ENCODE measurements at places on chromosomes 2 and 18. TPM values are rescaled to one million over a fixed set of nuclear protein-coding genes. Genes with fewer than 3 reads are reported as not detected.

DNA sequence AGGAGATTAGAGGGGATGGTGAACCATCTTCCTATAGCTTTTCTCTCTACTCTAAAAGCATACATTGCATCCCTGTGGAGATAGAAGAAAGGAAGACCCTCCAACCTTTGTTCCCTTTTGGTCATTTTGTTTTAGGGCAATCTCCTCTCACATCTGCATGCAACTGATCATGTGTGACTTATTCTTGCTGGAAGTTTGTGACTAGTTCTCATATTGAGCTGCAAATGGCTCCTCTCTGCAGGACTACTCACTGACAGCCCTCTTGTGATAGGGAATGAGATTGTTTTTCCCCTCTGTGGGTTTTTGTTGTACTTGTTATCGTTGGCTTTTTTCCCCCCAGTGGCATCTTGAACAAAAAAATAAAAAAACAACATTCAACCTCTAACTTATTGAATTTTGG, 416.0 kb upstream of the CNTNAP5 start:
- DNase-seq, result no peak

DNA sequence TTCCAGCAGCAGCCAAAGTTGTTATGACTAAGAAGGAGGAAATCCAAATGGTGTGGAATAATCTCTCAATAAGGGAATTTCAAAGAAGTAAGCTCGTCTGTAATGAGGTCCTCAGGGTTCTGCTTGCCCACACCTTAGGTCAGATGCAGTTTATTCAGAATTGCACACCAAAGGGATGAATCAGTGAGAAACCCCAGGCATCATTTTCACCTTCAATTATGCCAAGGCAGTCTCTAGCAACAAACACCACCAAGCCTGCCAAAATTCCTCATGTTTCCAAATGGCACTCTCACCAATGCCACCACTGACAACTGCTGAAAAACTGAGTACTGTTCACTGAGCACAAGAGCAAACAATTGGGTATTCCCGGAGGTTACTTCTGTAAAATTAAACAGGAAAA, 43.6 kb downstream of the KCNG3 start:
- no peak for DNase-seq

GRCh38 chr2:101948625-101949155, 43.1 kb upstream of the IL1R2 start:
- DNase-seq, result no peak

- no peak for DNase-seq
These were observed 155.3 kb downstream of the SEPTIN10 start for GRCh38 chr2:109458512-109458911.

Gene LYG1
- total RNA-seq, result 1.1 TPM

Gene IL1R2
- 207 TPM for total RNA-seq

Gene KCNS3
- total RNA-seq, result 17.8 TPM

DNA sequence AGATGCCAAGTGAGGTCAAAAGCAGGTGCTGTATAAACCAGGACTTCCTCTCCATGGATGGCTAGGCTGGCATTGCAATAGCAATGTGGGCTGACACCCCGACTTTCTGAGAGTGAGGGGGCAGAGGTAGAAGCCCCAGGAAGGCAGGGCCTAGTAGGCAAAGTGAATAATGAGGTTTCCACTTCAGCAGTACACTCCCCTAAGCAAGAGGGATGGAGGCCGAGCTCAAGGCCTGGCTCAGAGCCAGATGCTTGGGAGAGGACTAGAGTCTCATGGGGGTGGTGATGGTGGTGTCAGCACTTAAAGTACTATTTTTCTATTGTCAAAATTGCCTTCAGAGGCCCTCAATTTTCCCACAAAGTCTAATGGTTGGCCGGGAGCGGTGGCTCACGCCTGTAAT, 41.6 kb upstream of the HK2 start:
- no peak for DNase-seq

DNA sequence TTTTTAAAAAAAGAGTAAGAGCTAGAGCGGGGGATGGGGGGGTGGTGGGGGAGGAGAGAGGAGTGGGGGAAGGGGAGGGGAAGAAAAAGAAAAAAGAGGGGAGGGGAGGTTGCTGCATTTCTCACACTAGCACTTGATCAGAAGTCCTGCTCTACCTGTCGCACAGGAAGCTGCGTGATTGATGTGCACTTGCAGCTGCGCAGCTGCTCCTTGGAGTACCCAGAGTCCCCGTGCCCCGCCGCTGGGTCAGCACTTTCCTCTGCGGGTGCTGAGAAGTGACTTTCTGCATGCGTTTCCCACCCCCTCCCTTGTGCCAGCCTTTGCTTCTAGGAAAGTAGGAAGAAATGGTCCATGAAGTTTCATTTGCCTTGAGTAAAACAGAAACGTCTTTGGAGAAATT, 297.3 kb downstream of the ETAA1 start:
- no peak for DNase-seq

DNA sequence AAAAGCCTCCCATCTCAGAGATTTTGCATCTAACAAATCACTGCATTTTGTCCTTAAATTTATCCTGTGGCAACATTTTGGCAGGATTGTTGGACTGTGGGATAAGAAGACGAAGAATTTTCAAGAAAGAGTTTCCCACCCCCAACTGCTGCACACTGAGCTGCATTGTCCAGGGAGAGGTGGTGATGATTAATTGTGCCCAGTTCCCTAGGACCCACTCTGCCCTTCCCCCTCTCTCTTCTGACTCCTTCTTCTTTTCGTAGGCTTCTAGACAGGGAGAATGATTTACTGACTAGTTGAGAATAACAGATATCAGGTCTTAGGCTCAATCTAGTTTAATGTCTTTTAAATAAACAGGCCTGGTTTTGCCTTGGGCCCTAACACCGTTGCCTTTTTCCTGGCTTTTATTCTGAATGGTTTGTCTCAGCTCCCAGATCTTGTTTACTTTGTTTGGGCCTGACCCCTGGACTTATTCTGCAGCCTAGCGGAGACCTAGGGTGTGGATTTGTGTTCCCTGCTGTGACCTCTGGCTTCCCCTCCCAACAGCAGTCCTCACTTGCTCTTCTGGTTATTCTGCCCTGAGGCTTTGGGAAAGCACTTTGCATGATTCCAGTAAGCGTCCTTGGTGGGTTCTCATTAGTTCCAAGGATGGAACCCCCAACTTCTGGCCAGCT, 233.3 kb downstream of the INSIG2 start:
- no peak for DNase-seq

Data from omental fat pad (tissue), 4 donors.